ENCODE measurements at places on chromosomes 1 and 21.

- H3K27me3 ChIP-seq = peaks cover 2% of the 10 kb centered on the region
- no peak for DNase-seq
- peaks cover 47% of the 10 kb centered on the region for H3K36me3 ChIP-seq
- no peak overlapping the region for H3K4me3 ChIP-seq
- peaks cover 27% of the 10 kb centered on the region for H3K4me1 ChIP-seq
Observed at GRCh38 chr1:1310476-1311053, 2.2 kb downstream of the PUSL1 start.

- no peak overlapping the region for H3K4me3 ChIP-seq
- peak; percentile 54 for DNase-seq
- no peaks in the 10 kb centered on the region for H3K27me3 ChIP-seq
- H3K36me3 ChIP-seq = no peaks in the 10 kb centered on the region
- peaks cover 17% of the 10 kb centered on the region for H3K4me1 ChIP-seq
Observed at GRCh38 chr1:172449585-172450523, 6.0 kb upstream of the PIGC start.

- H3K36me3 ChIP-seq = peaks cover 100% of the 10 kb centered on the region
- DNase-seq = no peak
- H3K27me3 ChIP-seq = no peaks in the 10 kb centered on the region
Observed at GRCh38 chr1:15941044-15941840, 34.7 kb downstream of the ZBTB17 start.

GRCh38 chr1:27992276-27992675 is 32.5 kb downstream of the XKR8 start:
- H3K27ac ChIP-seq = no peak overlapping the region
- no peaks in the 10 kb centered on the region for H3K27me3 ChIP-seq
- no peak for DNase-seq

- DNase-seq = no peak
- no peaks in the 10 kb centered on the region for H3K27me3 ChIP-seq
- H3K4me1 ChIP-seq = peaks cover 6% of the 10 kb centered on the region
- no peak overlapping the region for H3K4me3 ChIP-seq
- no peaks in the 10 kb centered on the region for H3K36me3 ChIP-seq
Observed at GRCh38 chr1:87902830-87903229, 574.1 kb downstream of the LMO4 start.

GRCh38 chr1:118563981-118564951 is 379.2 kb upstream of the SPAG17 start:
- H3K4me1 ChIP-seq = no peaks in the 10 kb centered on the region
- H3K4me3 ChIP-seq = no peak overlapping the region
- H3K27me3 ChIP-seq = no peaks in the 10 kb centered on the region
- H3K36me3 ChIP-seq = no peaks in the 10 kb centered on the region
- DNase-seq = peak; percentile 24

GRCh38 chr1:154568157-154568815 is 708 bp downstream of the CHRNB2 start:
- no peaks in the 10 kb centered on the region for H3K27me3 ChIP-seq
- DNase-seq = no peak
- H3K4me1 ChIP-seq = peaks cover 9% of the 10 kb centered on the region
- H3K27ac ChIP-seq = no peak overlapping the region
- peak overlapping the region; percentile 70 for H3K4me3 ChIP-seq

DNA sequence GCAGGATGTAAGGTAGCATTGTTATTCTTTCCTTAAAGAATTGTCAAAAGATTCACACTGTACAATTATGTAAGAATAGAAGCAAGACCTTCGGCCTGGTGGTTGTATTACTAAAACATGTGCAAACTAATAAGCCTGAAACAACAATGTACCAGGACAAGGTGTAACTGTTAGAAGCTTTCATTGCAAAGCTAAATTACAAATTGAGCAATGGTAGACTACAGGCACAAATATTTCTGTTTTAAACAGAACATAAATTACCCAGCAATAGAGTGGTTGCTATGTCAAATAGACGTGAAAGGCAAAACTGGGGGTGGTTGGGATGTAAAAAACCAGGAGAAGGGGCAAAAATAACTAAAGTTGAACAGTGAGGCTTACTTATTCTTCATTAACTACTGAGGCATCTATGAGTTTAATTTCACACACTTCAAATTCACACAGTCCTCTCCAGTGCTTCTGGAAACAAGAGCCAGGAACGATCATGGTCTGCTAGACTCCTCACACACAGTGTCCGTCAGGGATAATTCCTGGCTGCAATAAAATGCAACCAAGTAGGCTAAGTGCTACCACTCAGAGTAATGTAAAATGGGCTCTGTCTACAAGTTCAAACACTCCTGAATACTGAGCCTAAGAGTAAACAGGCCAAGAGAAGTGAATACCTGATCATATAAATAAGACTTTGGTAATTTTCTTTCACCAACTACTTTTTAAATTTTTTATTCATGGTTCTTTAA is 39.3 kb upstream of the C1orf198 start:
- DNase-seq = no peak
- H3K36me3 ChIP-seq = peaks cover 72% of the 10 kb centered on the region
- no peak overlapping the region for H3K4me3 ChIP-seq
- H3K4me1 ChIP-seq = peaks cover 12% of the 10 kb centered on the region
- H3K27me3 ChIP-seq = no peaks in the 10 kb centered on the region
- no peak overlapping the region for H3K27ac ChIP-seq

DNA sequence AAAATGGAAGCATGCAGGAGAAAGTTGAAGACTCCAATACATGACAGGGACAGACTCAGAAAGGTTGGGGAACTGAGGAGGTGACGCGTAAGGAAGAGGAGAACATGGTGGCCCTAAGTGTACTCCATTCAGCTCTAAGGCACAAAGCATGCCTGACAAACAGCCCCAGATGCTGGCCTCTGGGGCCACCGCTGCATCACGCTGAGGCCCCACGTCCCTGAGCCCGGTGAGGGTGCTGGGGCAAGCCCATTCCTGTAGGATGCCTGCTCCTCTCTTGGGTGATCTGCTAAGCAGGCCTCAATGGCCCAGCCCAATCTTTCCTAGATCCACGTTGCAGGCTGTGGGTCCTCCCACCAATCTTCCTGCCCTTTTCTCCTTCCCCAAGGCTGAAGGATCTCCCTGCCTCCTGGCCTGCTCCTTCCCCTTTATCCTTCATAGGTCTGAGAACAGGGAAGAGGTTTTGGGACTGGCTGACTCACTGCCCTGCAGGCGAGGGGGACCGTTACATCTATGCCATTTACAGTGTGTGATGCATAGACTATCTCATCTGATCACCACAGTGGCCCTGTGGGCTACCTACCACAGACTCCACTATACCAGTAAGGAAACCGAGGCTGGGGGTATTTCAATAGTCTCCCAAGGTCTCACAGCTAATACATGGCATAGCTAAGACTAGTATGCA is 16.8 kb upstream of the NID1 start:
- no peaks in the 10 kb centered on the region for H3K4me1 ChIP-seq
- no peak overlapping the region for H3K27ac ChIP-seq
- no peak for DNase-seq
- peaks cover 6% of the 10 kb centered on the region for H3K27me3 ChIP-seq
- H3K4me3 ChIP-seq = no peak overlapping the region

DNA sequence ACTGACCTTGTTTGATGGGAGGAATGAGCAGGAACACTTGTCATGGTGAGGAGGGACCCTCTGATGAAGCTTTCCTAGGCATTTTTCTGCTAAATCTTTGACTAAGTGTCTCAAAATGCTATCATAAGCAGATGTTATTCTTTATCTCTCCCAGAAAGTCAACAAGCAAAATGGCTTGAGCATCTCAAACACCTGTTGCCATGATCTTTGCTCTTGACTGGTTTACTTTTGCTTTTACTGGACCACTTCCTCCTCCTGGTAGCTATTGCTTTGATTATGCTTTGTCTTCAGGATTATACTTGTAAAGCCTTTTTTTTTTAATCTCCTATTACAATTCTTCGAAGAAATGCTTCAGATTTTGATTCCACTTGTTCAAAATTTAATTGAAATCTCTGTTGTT is 157.4 kb downstream of the GPR52 start:
- no peak overlapping the region for H3K4me3 ChIP-seq
- H3K36me3 ChIP-seq = no peaks in the 10 kb centered on the region
- DNase-seq = no peak
- H3K4me1 ChIP-seq = no peaks in the 10 kb centered on the region
- no peaks in the 10 kb centered on the region for H3K27me3 ChIP-seq
- no peak overlapping the region for H3K27ac ChIP-seq

GRCh38 chr1:228430243-228430642 is 13.6 kb upstream of the TRIM17 start:
- H3K36me3 ChIP-seq = no peaks in the 10 kb centered on the region
- no peaks in the 10 kb centered on the region for H3K27me3 ChIP-seq
- H3K27ac ChIP-seq = no peak overlapping the region
- H3K4me1 ChIP-seq = no peaks in the 10 kb centered on the region
- H3K4me3 ChIP-seq = no peak overlapping the region
- no peak for DNase-seq

GRCh38 chr1:229286099-229286766 is 15.3 kb downstream of the RAB4A start:
- DNase-seq = no peak
- no peak overlapping the region for H3K4me3 ChIP-seq
- peaks cover 35% of the 10 kb centered on the region for H3K36me3 ChIP-seq
- H3K4me1 ChIP-seq = no peaks in the 10 kb centered on the region
